Mucosa of descending colon (tissue), 3 donors: ENCODE measurements at places on chromosomes 16 and 17.

- DNase-seq = no peak
Observed at GRCh38 chr17:79306424-79307318, 232.0 kb downstream of the ENGASE start.

DNA sequence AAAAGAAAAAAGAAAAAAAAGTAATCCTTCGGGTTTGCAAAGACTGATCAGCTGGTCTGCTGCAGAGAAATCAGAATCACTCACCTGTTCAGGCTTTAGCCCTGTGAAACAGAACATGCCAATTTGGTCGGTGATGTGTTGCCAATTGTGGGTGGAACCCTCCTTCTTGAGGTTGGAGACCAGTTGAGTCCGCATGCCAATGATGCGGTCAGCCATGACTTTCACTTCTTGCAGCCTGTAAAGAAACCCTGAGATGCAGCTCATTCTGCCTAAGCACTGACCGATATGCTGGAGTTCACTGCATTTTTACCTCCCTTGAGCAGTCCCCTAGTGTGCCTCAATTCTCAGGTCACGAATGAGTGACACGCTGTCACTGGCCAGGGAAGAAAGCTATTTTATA lies 24.8 kb upstream of the SLC38A7 start:
- DNase-seq = no peak

GRCh38 chr17:11251561-11252107 lies 10.6 kb downstream of the SHISA6 start:
- no peak for DNase-seq

- DNase-seq = no peak
Observed at GRCh38 chr17:12068946-12069345, 48.3 kb downstream of the MAP2K4 start.

DNA sequence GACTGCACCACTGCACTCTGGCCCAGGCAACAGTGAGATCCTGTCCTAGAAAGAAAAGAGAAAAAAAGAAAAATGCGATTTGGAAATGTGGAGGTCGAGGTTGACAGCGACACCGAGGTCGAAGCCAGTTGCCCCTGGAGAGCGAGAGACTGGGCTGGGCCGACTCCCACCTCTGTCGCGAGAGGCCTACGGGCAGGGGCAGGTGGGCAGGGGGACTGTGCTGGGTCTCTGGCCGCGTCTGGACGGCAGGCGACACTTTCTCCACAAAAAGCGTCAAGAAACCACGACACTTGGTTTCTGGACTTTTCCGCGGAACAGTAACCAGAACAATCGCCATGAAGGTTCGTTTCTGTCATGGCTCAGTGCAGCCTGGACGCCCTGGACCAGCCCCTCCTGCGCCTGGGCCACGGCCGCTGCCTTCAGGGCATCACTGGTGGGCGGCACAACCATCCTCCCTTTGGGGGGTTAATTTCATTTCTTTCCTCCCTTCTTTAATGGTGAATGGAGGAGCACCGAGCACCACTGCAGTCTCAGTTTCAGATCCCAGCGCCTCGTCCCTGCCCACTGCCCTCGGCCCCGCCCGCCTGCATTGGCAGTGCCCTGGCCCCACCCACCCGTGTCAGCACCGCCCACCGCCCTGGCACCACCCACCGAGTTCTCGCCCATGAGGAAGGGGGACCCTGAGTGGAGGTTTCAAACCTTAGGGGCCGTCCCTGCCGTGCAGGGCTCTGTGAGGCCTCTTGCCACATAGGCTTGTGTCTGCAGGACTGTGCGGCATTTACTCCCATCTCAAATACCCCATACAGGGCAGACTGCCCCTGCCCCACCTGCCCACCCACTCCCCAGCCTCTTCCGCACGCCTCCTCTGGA lies 18.5 kb upstream of the CDH15 start:
- DNase-seq = no peak
